ENCODE measurements at places on chromosomes 11 and 22.
A peak's percentile ranks its signal among the peaks of the same experiment; 100 is the strongest.

GRCh38 chr11:33940538-33940815 is 48.6 kb upstream of the LMO2 start:
- DNase-seq, result no peak

DNA sequence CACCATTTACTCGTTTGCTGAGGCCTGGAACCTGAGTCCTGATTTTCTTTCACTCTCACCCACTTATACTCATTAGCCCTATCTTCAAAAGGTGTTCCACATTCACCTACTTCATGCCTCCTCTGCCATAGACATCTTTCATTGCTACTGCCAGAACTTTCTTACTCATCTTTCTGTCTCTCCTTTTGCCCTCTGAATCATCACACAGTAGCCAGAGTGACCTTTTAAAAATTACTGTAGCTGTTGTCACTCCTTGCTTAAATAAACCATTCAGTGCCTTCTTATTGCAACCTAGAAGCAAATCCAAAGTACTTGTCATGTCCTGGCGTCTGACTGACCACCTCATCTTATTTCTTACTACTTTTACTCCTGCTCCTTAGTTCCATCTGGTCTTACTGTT is 38.2 kb downstream of the ATXN10 start:
- no peak for DNase-seq

- DNase-seq, result no peak
Observed at GRCh38 chr11:28566339-28567089, 458.3 kb downstream of the METTL15 start.

DNA sequence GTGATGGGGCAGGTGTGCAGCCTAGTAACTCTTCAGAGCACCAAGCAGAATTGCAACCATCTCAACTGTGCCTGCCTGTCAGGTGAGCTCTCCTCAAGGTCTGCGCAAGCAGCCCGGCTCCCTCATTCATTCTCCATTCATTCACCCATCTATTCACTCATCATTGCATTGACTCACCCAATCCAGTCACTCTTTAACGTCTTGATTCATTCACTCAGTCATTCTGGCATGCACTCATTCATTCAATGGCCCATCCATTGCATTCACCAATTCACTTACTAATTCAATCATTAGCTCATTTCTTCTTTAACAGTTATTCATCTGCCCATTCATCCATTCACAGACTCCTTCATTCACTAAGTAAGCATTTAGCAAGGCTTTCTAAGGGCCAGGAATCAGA is 111.8 kb downstream of the PDE2A start:
- no peak for DNase-seq

DNA sequence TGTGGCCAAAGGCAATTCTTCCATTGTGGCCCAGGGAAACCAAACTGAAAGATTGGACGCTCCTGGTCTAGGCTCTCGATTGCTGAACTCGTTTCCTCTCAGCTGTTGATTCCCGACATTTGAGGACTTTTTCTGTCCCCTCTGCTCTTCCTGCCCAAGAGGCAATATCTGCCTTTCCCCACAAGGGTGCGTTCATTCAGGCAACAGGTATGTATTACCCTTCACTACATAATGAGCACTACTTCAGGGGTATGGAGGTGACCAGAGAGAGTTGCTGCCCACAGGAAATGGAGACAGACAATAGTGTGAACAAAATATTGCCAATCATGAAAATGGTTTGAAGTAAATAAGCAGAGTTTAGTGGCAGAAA is 8.2 kb downstream of the PTH start:
- DNase-seq, result no peak

DNA sequence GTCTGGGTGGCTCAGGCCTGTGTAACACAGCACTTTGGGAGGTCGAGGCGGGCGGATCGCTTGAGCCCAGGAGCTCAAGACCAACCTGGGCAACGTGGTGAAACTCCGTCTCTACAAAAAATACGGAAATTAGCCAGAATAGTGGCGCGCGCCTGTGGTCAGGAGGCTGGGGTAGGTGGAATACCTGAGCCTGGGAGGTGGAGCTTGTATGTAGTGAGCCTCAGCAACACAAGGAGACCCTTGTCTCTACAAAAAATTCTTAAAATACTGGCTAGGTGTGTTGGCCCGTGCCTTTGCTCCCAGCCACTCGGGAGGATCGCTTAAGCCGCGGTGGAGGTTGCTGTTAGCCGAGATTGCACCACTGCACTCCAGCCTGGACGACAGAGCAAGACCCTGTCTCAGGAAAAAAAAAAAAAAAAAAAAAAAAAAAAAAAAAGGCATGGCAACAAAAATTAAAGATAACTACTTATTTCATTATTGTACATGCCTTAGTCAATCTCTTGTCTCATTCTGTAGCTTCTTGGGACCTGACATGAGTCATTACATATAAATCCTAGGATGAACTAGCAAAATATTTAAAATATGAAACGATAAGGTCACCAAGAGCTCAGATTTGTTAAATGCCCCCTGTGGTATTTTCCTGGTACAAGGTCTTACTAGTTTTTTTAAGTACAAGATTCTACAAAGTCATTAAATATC is 1.1 kb downstream of the TAF1D start:
- DNase-seq, result peak; percentile 68

DNA sequence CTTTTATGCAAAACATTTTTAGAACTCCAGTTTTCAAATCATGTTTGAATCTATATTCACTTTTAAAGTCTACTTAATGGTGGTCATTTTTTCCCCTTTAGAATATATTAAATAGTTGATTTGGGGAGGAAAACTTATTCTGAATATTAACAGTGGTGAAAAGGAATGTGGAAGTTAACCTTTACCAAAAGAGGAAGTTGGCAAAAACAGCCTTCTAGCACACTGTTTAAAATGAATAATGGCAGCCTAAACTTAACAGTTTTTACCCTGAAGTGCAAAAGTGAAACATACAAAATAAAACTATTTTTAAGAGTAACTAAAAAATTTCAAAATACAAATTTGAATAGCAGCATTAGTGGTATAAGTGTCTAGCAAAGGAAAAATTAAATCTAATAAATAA is 86.4 kb downstream of the GRK3 start:
- DNase-seq, result no peak

- no peak for DNase-seq
Observed at GRCh38 chr11:64029773-64030172, 6.0 kb upstream of the FLRT1 start.

DNA sequence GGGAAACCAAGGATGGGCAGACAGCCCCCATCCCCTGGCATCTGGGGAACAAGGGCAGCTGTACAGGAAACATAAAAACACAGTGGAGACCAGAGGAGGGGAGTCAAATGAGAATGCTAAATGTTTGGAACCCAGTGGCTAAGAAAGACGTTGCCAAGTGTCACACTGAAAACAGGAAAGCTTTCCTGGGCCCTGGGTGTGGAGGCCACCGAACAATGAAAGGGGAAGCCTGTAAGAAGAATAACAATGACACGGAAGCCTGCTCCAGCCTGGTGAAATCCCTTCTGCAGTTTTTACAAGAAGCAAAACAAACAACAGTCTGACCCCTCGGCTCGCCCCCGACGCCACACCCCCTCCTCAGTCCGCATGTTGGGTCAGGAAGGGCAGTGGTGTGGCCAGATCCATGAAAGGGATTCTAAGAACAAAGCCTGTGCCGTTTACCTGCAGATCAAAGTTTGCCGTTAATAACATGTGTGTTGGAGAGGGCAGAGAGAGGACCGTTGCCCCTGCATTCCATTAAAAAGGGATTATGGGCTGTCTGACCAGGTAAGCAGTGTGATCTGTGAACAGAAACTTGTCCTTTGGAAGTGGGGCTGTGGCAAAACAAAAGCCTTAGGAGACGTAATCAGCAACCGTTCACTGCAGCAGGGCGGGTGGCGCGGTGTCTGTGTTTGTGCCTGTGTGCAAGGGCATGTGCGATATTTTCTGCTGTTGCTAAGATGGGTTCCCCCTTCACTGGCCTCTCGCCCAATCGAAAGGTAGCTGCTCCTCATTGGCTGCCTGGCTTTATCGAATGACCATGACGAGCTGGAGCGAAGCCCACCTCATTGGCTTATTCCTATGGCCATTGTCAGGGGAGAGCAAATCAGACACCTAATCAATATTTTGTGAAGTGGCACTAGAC is 113.7 kb upstream of the BLID start:
- DNase-seq, result no peak

GRCh38 chr11:123302751-123303195 is 107.7 kb upstream of the CLMP start:
- DNase-seq, result no peak

DNA sequence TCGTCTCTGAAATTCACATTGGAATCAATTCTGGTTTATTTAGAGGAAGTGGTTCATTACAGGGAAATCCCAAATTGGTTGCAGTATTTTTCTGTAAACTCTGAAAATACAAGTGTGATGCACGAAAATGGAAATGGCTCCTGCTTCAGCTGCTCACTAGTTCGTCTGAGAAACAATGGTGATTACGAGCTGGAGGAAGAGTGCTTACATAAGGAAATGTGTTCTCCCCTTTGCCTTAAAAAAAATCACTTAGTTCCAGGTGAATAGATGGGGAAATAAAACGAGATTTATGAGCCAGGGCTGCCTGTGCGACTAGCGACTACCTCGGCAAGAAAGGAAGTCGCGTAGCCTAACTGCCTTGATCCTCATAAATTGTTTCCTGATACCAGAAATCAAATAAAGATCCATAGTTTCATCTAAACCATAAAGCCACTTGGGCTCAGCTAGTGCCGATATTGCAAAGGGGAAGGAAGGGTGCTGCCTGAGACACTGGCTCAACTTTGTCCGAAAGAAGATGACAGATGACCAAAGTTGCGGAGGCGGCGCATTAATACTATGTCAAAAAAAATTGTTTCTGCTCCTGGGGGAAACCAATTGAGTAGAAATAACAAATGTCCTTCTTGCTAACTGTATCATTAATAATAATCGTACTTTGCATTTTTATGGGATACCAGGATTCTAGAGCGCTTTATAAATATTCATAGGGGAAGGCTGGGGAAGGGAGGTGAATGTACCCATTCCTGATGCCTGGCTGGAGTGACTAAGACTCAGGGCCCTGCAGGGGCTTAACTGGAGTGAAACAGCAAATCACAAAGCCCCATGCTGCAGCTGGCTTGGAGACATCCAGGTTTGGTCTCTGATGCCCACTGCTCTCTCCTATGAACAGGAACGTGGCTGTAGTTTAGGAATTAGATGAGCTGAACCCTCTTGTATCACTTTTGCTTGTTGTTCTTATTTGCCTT is 185.7 kb downstream of the BLID start:
- peak; percentile 65 for DNase-seq

- DNase-seq, result no peak
Observed at GRCh38 chr11:11982975-11983374, 25.5 kb downstream of the DKK3 start.

DNA sequence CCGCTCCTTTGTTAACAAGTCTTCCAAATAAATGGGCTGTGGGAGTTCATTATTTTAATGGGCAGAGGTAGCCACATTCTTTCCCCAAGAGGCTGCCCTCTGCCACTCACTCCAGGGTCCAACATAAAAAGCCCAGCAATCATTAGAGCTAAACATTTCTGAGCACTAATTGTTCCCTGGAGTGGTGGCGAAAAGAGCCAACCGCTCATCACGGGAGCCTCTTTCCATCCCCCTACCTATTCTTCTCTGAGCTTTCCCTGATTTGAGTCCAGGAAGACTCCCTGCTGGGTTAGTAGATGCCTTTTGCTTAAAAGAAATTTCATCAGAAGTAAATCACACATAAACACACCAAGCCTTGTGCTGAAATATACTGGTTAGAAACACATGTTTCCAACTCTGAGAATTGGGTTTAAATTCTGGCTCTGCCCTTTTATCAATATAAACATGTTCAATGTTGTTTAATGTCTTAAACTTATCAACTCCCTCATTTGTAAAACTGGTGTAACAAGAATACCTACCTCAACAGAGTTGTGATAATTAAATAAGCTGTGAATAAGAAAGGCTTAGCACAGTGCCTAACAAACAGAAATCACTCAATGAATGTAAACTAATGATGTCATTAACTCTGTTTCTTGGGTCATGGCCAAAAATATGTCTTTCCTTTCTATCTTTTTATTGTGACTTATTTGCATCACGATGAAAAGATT is at the start of gene OR5A2:
TSS of gene OR5A2 (minus strand) at position 53 of the 707 bp plus-strand sequence. CDS start 3,460 bp downstream, outside the sequence.
- no peak for DNase-seq

GRCh38 chr11:102010776-102011494 is 36.3 kb upstream of the CFAP300 start:
- peak; percentile 85 for DNase-seq

DNA sequence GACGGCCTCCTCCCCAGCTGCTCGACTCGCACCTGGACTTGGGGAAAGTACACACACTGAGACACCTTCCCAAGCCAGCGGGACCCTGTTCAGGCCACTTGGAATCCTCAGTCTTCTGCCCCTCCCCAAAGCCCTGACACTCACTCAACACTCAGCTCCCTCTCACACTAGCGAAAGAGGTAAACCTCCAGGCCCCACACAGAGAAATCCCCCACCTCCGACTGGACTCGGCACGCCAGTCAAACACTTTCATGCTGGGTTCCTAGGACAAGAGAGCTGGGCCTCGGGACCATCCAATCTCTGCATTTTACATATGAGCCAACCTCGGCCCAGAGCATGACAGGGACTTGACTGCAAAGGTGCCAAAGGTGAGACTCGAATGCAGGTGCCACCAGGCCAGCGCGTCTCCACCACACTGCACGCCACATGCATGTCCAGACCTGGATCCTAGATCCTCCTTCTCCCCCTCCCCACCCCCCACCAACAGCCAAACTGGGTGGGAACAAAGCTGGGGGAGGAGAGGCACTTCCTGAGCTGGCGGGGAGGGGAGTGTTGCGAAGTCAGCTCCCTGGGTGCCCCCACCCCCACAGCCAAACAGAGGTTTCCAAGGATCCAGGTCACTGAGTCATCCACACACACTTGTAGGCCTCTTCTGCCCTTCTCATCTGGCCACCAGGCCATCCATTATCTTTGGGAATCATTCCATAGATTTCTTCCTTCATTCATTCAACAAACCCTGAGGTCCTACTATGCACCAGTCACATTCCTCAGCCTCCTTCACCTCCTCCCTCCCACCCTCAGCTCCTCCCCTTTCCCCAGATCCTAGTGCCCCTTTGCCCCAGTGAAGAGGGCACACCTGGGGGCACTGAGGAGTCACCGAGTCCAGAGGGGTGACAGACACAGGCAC is 10.7 kb upstream of the CD5 start:
- no peak for DNase-seq

DNA sequence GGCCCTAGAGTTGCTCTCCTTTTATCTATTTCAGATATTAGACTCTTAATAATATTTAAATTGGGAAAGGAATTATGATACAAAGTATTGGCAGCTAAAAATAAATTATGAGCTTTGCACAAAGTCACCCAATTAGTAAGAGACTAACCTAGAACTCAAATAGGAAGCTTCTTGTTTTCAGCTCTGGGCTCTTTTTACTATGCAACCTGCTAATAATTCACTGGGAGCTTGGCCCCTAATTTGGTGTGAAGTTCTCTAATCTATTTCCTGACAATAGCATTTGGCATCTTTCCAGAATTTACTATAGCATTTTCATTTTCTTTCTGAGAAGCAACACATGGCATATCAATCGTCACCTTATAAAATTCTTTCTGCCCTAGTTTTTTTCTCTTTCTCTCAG is 727.7 kb upstream of the ANO5 start:
- no peak for DNase-seq

Measured in upper lobe of right lung (tissue), 1 donor.